Activated naive CD4-positive, alpha-beta T cell treated with anti-CD3 and anti-CD28 coated beads for 36 hours (primary cell): ENCODE measurements at places on chromosomes 3 and 15.
A peak's percentile ranks its signal among the peaks of the same experiment; 100 is the strongest.

DNA sequence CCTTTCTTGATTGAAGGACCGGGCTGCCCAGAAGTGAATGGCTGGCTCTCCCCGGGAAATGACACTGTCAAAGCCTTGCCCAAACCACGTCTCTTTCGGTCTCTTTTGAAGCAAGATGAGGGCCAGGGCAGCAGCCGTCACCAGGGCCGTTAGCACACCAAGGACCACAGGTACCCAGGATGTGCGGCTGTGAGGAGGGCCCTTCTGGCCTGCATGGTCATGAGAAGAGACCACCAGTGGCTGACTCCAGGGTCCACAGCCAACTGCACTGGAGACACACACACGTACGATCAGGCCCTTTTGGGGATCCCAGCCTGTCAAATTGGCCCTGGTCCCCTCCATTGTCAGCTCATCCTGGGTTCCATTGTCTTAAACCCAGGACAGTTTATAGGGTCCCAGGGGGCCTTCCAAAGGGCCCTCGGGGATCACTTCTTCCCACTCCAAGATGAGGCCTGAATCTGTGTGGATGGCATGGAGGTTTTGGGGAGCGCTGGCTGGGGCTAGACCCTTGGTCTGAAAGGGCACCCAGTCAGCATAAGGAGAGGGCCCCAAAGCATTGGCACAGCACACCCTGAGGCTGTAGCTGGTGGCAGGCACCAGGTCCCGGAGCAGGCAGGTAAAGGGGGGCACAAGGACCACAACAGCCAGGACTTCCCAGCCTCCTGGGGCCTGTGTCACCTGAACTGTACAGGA lies 50.9 kb downstream of the ETFA start:
- no peak overlapping the region for H3K4me3 ChIP-seq
- no peak overlapping the region for H3K27ac ChIP-seq
- DNase-seq = no peak
- H3K36me3 ChIP-seq = peaks cover 59% of the 10 kb centered on the region

- no peaks in the 10 kb centered on the region for H3K27me3 ChIP-seq
- peak overlapping the region; percentile 83 for H3K4me3 ChIP-seq
- peak; percentile 69 for DNase-seq
- peaks cover 51% of the 10 kb centered on the region for H3K36me3 ChIP-seq
- H3K27ac ChIP-seq = peak overlapping the region; percentile 98
These were observed 832 bp downstream of the TGFBR2 start for GRCh38 chr3:30607032-30607833.

- no peak overlapping the region for H3K4me3 ChIP-seq
- peaks cover 4% of the 10 kb centered on the region for H3K27me3 ChIP-seq
- H3K27ac ChIP-seq = no peak overlapping the region
- DNase-seq = no peak
These were observed 36.2 kb upstream of the CPNE4 start for GRCh38 chr3:132071043-132071442.

DNA sequence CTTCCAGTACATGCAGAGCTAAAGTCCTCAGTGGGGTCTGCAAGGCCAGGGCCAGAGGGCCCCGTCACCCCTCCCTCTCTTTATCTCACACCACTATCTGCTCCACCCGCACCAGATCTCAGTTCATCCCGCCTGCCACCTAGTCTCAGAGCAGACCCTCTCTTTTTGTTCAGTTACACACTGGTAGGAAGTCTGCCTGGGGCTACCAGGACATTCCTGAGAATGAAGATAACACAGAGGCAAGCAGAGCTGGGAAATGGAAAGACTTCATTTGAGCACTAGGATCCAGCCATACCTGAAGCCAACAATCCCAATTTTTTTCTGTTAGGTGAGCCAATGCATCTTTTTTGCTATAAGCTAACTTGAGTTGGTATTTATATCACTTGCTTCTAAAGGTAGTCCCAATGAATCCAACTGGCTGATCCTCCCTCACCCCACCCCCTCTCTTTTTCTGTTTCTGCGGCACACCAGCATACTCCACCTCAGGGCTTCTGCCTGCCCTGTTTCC lies 24.5 kb downstream of the ATP2B2 start:
- no peak overlapping the region for H3K4me3 ChIP-seq
- no peaks in the 10 kb centered on the region for H3K36me3 ChIP-seq
- no peaks in the 10 kb centered on the region for H3K4me1 ChIP-seq
- no peak for DNase-seq
- no peaks in the 10 kb centered on the region for H3K27me3 ChIP-seq

DNA sequence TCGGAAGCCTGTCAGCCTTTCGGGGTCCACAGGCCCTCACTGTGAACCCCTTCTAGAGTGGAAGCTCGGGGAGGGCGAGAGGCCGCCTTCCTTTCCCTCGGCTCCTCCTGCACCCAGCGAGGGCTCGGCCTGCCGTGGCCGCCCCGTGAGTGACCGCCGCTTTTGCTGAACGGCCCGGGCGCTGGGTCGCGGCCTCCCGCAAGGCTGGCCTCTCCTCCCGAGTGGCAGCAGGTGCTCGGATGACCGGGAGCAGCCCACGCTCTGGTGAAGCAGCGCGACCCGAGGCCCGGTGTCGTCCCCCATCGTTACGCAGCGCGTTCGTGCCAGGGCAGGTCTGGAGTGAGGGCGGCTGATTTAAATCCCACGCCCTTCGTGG lies 53.8 kb downstream of the LRRK1 start:
- peaks cover 2% of the 10 kb centered on the region for H3K4me1 ChIP-seq
- H3K27me3 ChIP-seq = peaks cover 44% of the 10 kb centered on the region
- DNase-seq = no peak
- no peak overlapping the region for H3K4me3 ChIP-seq
- no peaks in the 10 kb centered on the region for H3K36me3 ChIP-seq

- no peaks in the 10 kb centered on the region for H3K4me1 ChIP-seq
- peak; percentile 17 for DNase-seq
- H3K27ac ChIP-seq = no peak overlapping the region
- H3K27me3 ChIP-seq = peaks cover 23% of the 10 kb centered on the region
- H3K36me3 ChIP-seq = no peaks in the 10 kb centered on the region
- H3K4me3 ChIP-seq = no peak overlapping the region
These were observed 8.5 kb upstream of the SLC24A5 start for GRCh38 chr15:48112242-48112641.

DNA sequence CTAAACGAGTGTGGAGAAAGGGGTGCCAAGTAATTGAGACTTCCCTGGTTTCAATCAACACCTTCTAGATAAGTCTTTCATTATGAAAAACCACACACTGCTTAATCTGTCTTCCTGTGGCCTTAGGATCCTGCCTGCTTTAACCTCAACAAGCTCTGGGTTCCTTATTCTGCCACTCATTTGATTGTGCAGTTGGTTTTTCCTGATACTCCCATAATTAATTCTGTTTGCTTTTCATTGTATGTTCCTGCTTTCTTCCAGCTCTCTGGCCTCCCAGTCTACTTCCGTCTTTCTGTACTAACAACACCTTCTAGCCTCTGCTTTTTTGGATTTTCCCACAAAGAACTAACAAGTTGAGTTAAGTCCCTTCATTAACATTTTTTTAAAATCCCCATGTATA lies 20.2 kb upstream of the GCNT3 start:
- peaks cover 27% of the 10 kb centered on the region for H3K4me1 ChIP-seq
- H3K27ac ChIP-seq = no peak overlapping the region
- no peak overlapping the region for H3K4me3 ChIP-seq
- DNase-seq = no peak
- H3K36me3 ChIP-seq = no peaks in the 10 kb centered on the region

DNA sequence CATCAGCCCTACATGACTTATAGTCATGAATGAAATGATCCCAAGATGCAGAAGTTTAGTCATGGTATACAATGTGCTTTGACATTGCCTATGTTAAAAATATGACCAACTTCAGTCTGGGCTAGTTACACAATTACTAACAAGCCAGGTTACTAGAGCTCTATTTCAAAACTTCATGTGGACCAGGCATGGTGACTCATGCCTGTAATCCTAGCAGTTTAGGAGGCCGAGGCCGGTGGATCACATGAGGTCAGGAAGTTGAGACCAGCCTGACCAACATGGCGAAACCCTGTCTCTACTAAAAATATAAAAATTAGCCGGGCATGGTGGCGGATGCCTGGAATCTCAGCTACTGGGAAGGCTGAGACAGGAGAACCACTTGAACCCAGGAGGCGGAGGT lies 613.0 kb downstream of the CADM2 start:
- H3K4me1 ChIP-seq = no peaks in the 10 kb centered on the region
- no peak overlapping the region for H3K4me3 ChIP-seq
- no peaks in the 10 kb centered on the region for H3K27me3 ChIP-seq
- no peak overlapping the region for H3K27ac ChIP-seq

GRCh38 chr3:10547413-10547812 lies 42.0 kb upstream of the ATP2B2 start:
- H3K4me1 ChIP-seq = peaks cover 6% of the 10 kb centered on the region
- H3K27ac ChIP-seq = no peak overlapping the region
- no peaks in the 10 kb centered on the region for H3K36me3 ChIP-seq
- no peak for DNase-seq
- H3K27me3 ChIP-seq = peaks cover 10% of the 10 kb centered on the region
- no peak overlapping the region for H3K4me3 ChIP-seq

DNA sequence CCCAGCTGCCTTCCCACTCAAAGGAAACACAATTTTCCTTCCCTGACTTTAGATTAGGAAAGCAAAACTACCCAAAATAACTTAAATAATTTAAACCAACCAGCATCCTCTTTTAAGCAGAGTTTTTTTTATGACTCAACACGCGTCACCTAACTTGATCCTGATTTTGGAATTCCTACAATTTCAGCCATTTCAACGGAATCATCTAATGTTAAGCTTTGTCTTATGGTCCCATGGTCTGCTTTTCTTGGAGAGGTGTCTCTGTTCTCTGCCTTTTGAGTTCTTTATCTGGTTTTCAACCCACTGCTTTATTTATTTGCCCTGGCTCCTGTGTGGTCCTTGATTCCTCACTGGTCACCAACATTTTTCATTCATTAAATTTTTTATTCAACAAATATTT lies 219.2 kb upstream of the ARHGEF26 start:
- DNase-seq = no peak
- H3K36me3 ChIP-seq = no peaks in the 10 kb centered on the region
- H3K4me3 ChIP-seq = no peak overlapping the region

DNA sequence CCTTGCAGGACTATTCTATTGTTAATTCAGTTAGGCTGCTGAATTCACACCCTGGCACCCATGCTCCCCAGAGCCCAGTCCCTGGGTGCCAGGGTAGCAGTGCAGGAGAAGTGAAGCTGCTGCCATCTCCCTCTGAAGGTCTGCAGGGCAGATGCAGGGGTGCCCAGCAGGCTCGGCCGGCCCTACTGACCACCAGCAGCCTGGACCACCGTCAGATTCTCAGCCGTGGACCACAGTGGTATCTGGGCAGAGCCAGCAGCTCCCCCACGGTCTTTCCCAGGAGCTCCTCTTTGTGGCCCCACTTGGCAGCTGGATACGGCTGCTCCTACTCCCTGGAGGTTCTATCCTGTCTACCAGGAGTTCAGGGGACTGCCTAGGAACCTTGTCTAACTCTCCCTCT lies 46.8 kb downstream of the ALDH1L1 start:
- H3K27ac ChIP-seq = no peak overlapping the region
- no peak overlapping the region for H3K4me3 ChIP-seq
- no peak for DNase-seq
- no peaks in the 10 kb centered on the region for H3K4me1 ChIP-seq

DNA sequence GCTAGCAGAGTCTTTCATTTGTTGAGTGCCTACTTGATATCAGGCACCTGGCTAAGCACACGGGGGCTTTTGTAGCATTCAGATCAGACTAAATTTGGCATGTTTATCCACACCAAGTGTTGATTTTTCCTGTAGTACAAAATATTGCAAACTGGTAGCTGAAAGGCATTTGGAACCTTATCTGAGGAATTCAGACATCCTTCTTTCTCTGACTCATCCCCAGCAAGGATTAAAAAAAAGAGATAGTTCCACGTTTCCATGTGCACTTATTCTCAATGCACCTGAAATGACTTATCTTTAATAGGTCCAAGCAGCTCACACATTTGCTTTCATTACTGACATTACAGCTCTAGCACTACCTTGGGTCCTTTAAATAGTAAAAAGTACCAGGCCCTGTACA lies 786.0 kb upstream of the GRM7 start:
- H3K27me3 ChIP-seq = no peaks in the 10 kb centered on the region
- no peak for DNase-seq
- no peaks in the 10 kb centered on the region for H3K36me3 ChIP-seq
- no peak overlapping the region for H3K4me3 ChIP-seq

DNA sequence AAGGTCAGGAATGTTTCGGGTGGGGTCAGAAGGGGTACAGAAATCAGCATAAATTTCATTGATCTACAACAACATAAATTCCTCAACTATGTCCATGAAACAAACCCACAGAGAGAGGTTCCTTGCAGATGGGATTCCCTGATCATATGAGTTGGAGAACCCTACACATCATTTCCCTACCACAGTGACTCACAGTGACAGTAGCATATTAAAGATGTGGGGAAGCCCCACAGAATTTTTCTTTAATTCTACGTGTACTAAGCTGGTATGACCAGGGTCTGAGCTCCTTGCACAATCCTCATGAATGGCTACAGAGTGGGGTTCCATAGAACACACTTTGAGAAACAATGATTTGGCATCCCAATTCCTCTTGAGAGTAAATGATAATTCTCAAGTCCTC lies 116.9 kb upstream of the RAD18 start:
- H3K4me3 ChIP-seq = no peak overlapping the region
- peaks cover 8% of the 10 kb centered on the region for H3K4me1 ChIP-seq
- no peak overlapping the region for H3K27ac ChIP-seq
- H3K27me3 ChIP-seq = no peaks in the 10 kb centered on the region

DNA sequence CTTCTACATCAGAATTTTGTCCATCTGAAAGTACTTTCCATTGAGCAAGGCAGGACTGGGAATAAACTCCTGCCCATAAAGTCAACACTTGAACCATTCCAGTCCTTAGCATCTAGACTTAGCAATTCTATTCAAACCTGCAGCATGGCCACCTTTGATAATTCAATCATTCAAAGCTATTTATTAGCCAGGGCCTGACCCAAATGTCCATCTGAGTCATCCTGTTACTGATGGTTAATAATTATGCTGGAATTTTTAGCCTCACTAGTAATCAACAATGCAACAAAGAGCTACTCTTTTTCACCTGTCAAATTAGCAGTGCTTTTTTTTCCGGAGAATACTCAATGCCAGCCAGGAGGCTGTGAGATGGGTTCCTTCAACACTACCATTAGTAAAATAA lies 72.7 kb upstream of the SNRK start:
- DNase-seq = no peak
- H3K27me3 ChIP-seq = no peaks in the 10 kb centered on the region
- H3K4me1 ChIP-seq = peaks cover 25% of the 10 kb centered on the region
- H3K27ac ChIP-seq = no peak overlapping the region
- H3K4me3 ChIP-seq = no peak overlapping the region
